ENCODE measurements at places on chromosomes 2 and 18. TPM values are rescaled to one million over a fixed set of nuclear protein-coding genes. Genes with fewer than 3 reads are reported as not detected.

SYT4 gene
- total RNA-seq = 0.39 TPM

RPL37A gene
- 3,180 TPM for total RNA-seq

SLC9A4 gene
- 1.3 TPM for total RNA-seq

ARHGAP15 gene
- 33.8 TPM for total RNA-seq

ZNF385B gene
- 0.89 TPM for total RNA-seq

PSMA8 gene
- not detected for total RNA-seq

KHK gene
- 1.7 TPM for total RNA-seq

AMER3 gene
- under 0.01 TPM for total RNA-seq

LIMS2 gene
- total RNA-seq = 3.8 TPM

Measured in skin of body (tissue), 3 donors.